Stimulated activated CD8-positive, alpha-beta memory T cell treated with anti-CD3 and anti-CD28 coated beads, Interleukin-15, amount 100 ng/mL, for 4 hours (primary cell): ENCODE measurements at places on chromosomes 7 and 10.

DNA sequence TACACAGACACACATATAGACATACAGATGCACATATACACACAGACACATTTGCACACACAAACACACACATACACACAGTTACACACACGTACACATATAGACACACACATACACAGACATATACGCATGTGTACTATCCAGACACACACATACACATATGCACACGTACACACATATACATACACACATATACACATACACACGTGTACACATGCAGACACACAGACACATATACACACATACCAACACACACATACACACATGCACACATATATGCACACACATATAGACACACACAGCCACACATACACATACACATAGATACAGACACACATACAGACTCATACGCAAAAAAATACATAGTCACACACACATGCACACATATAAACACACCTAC is 184.2 kb downstream of the PFKFB3 start:
- no peak for DNase-seq

DNA sequence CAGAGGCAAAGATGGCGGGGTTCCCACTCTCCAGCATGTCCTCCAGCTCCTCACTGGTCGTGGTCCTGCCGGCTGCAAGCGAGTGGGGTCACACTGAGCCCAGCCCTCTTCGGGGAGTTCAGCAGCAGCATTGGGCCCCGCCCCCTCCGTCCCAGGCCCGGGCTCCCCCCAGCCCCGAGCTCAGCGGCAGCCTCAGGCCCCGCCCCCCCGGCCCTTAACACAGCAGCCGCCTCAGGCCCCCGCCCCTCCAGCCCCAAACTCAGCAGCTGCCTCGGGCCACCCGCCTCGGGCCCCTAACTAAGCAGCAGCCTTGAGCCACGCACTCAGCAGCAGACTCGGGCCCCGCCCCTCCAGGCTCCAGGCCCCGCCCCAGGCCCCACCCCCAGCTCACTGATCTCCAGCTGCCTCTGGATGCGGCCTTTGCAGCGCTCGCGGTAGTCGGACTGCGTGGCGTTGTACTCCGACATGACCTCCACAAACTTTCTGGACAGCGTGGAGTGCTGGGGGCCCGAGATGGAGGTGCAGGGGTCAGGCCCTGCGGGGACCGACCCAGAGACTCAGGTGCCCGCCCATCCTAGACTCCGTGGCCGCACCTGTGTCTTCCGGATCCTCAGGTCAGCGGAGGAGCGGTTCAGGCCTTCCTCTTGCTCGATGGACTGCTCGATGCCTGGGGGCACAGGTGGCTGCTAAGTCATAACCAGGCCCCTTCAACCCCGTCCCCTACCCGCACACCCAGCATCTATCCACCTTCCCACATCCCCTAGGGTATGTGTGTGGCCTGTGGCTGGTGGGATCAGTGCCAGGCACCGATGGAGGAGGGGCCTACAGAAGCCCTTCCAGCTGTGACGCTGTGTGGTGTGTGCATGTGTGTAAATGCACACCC is 15.5 kb downstream of the STX1A start:
- no peak for DNase-seq

GRCh38 chr7:152615031-152615741 is 60.8 kb downstream of the XRCC2 start:
- no peak for DNase-seq

GRCh38 chr10:116775488-116776400 is 33.4 kb upstream of the HSPA12A start:
- DNase-seq, result no peak

GRCh38 chr7:71594736-71595135 is 462.8 kb downstream of the GALNT17 start:
- DNase-seq, result no peak
